DMS79 treated with DMSO at 0.1 percent for 48 hours (cell line): ENCODE measurements at places on chromosomes 7 and 10.

GRCh38 chr7:6179620-6180343 is 92.6 kb downstream of the CYTH3 start:
- DNase-seq: no peak

DNA sequence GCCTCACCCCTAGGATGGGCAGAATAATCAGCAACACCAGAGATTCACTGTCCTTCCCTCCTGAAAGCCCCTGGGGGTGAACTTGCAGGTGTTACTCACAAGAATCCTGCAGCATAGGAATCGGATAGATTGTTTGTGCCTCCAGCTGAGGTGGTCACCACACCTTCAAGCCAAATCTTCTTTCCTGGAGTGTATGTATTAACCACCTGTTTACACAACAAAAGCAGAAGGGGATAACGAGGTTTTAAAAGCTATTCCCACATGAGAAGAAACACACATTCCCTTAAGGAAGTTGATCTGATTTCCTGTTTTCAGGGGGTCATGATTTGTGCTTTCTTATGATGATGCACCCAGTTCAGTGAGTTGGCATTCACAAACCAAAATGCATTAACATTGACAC is 173.8 kb upstream of the HPS1 start:
- DNase-seq: no peak

GRCh38 chr7:121941830-121942229 is 68.9 kb downstream of the PTPRZ1 start:
- no peak for DNase-seq

DNA sequence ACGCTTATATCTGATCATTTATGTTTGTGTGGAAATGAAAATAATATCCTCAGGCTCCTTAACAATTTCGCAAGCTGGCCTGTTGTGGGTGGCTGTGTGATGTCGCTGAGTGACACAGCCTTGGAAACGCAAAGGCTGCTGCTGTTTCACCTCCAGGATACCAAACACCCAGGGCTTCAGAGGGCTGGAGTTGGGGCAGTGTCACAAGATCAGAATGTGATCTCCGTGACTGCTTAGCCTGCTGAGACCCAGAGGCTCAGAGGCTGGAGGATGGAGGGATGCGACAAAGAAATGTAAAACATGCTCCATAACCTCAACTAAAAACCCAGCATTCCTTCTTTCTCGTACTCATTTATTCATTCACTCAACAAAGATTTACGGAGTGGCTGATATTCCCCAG is 37.2 kb upstream of the BMPER start:
- no peak for DNase-seq

GRCh38 chr10:44937196-44938005 is 22.2 kb upstream of the RASSF4 start:
- no peak for DNase-seq
